ENCODE measurements at places on chromosomes 11 and 22. TPM values are rescaled to one million over a fixed set of nuclear protein-coding genes. Genes with fewer than 3 reads are reported as not detected.

- H3K27me3 ChIP-seq: 0 out of 2 replicates have a peak, but pooled peaks cover 10% of the 10 kb centered on the region
- no peak overlapping the region for H3K4me3 ChIP-seq
- no peak overlapping the region for H3K27ac ChIP-seq
- peaks cover 14% of the 10 kb centered on the region for H3K4me1 ChIP-seq
These were observed 1.1 kb upstream of the EXT2 start for GRCh38 chr11:44094260-44094868.

DNA sequence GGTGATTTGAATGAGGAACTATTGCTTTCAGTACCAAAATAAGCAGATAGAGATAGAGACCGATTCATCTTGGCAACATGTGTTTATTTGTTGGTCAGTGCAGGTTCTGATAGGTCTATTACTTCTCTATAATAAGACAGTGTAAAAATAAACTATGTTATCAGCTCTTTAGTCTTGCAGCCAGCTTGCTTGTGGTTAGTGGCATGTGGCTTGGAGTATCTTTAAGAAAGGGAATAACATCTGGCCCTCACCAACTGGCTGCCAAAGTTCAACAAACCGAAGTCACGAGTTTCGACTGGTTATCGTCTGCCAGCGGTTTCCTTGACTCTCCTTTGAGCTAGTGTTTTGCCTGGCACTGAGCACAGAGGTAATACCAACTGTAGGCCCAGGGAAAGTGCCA lies 71.8 kb downstream of the CTTN start:
- H3K36me3 ChIP-seq: no peaks in the 10 kb centered on the region
- no peak overlapping the region for H3K27ac ChIP-seq
- H3K27me3 ChIP-seq: peaks cover 13% of the 10 kb centered on the region
- DNase-seq: no peak

- no peak overlapping the region for H3K27ac ChIP-seq
- no peaks in the 10 kb centered on the region for H3K36me3 ChIP-seq
- peaks cover 39% of the 10 kb centered on the region for H3K27me3 ChIP-seq
These were observed 10.4 kb downstream of the ASCL2 start for GRCh38 chr11:2259897-2260451.

Gene OR51B2
- not detected for total RNA-seq

- H3K27me3 ChIP-seq: no peaks in the 10 kb centered on the region
- no peaks in the 10 kb centered on the region for H3K4me1 ChIP-seq
- no peak overlapping the region for H3K27ac ChIP-seq
- DNase-seq: no peak
These were observed 32.6 kb downstream of the MYO18B start for GRCh38 chr22:25774575-25775026.

Gene KDM4E
- not detected for total RNA-seq

DNA sequence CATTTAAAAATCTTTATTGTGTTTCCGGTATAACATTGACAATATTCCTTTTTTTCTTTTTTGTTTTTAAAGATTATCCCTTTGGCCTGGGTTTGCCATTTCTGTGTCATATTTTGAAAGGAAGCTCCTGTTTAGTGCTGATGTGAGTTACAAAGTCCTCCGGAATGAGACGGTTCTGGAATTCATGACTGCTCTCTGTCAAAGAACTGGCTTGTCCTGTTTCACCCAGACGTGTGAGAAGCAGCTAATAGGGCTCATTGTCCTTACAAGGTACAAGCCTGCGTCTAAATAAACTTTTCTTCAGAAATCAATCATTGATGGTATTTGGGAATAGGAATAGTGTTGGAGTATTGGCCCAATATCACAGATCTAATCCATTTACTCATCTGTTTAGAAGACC lies 19.8 kb downstream of the PIWIL4 start:
- DNase-seq: no peak
- no peak overlapping the region for H3K4me3 ChIP-seq
- no peaks in the 10 kb centered on the region for H3K27me3 ChIP-seq
- H3K27ac ChIP-seq: no peak overlapping the region

Gene P2RY6
- not detected for total RNA-seq

DNA sequence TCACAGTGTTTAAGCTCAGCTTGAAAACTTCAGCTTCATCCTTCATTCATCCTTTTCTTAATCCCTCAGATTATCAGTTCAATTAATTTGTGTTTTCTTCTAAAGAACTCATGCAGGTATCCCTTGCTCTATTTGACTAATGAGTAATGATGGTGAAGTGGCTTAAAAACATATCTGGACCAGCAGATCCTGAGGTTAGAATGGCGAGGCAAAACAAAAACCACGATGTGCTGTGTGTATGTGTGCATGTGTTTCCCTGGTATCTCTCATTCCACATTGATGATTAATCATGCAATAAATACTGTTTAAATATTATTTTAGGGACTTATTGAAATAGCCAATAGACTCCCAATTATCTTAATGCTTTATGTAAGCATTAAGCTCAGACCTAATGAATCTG lies 437.0 kb downstream of the DYNC2H1 start:
- H3K4me1 ChIP-seq: no peaks in the 10 kb centered on the region
- no peak overlapping the region for H3K4me3 ChIP-seq
- H3K36me3 ChIP-seq: no peaks in the 10 kb centered on the region
- no peak overlapping the region for H3K27ac ChIP-seq

Data from SJSA1 (cell line).